Placental epithelial cell (primary cell): ENCODE measurements at places on chromosomes 3 and 15. TPM values are rescaled to one million over a fixed set of nuclear protein-coding genes. Genes with fewer than 3 reads are reported as not detected.

AGTR1 gene
- 0.79 and 29.2 TPM in 2 replicates for total RNA-seq

KCNH8 gene
- not detected in 2 replicates for total RNA-seq

CLRN1 gene
- total RNA-seq = not detected in 2 replicates

EOMES gene
- total RNA-seq = not detected in 2 replicates

CASR gene
- under 0.01 TPM in 1 of 2 replicates, not detected in the other for total RNA-seq

PCYT1A gene
- total RNA-seq = 76.2 and 117 TPM in 2 replicates

TMEM108 gene
- total RNA-seq = 0.11 TPM in 1 of 2 replicates, not detected in the other

ACTRT3 gene
- total RNA-seq = 6.2 and 7.1 TPM in 2 replicates
